ENCODE measurements at places on chromosomes 12 and 14.

GRCh38 chr12:112900298-112901145, 6.2 kb upstream of the OAS1 start:
- no peak for DNase-seq

DNA sequence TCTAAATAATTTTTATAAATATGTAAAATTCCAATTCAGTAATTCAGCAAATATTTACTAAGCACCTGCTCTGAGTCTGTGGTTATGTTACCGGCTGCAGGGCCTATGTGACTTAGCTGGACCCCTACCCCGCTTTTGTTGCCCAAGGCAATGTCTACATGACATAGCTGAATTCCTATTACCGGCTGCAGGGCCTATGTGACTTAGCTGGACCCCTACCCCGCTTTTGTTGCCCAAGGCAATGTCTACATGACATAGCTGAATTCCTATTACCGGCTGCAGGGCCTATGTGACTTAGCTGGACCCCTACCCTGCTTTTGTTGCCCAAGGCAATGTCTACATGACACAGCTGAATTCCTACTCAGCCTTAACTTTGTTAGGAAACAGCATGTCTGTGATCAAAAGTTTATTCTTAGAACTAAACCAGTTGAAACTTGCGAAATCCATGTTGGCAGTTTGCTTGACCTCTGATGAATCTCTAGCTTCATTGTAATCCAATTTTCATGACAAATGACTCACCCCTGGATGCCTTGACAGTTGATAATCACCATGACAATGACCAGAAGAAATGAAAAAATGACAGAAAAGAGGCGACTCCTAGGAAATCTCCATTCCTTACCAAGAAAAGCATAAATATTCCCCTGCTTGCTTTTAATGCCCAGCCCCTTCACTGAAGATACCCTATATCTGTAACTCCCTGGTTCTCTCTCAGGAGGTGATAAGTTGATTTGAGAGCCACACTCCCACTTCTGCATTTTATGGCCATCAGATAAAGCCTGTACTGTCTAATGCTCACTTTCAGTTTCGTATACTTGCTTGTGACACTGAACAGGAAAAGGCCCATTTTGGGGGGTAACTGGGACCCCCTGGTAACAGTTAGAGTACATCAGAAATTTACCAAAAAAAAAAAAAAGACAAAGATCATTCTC, 148.4 kb upstream of the SYT10 start:
- no peak for DNase-seq

DNA sequence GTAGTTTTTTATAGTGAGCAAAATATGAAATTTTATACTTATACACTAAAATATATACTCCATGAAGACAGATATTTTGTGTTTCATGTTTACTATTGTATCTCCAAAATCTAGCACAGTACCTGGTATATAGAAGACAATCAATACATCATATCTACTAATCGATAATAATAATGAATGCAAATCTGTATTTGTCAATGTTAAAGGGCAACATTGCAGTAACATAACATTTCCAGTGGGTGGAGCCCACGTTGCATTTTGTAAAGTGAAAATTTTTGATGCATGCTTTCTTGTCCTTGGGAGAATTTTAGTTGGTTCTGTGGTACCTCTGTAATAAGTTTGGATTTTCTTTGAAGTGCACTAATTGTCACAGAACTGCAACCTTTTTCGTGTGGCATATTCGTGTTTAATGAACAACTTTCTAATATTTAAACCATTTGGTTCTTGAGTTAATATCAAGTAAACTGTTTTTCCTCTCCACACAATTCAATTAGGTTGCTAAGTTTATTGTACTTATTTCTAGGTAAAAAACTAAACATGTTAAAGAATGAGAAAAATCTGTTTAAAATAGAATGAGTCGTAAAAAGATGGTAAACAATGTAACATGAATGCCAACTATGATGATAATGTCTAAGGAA, 47.4 kb downstream of the AVPR1A start:
- DNase-seq: no peak

- DNase-seq: no peak
Measured at GRCh38 chr12:77943466-77943865, 112.8 kb downstream of the NAV3 start.

- DNase-seq: peak; percentile 91
Measured at GRCh38 chr12:132600048-132601032, 10.0 kb downstream of the LRCOL1 start.

GRCh38 chr14:90455100-90455571, 58.3 kb downstream of the CALM1 start:
- DNase-seq: no peak

DNA sequence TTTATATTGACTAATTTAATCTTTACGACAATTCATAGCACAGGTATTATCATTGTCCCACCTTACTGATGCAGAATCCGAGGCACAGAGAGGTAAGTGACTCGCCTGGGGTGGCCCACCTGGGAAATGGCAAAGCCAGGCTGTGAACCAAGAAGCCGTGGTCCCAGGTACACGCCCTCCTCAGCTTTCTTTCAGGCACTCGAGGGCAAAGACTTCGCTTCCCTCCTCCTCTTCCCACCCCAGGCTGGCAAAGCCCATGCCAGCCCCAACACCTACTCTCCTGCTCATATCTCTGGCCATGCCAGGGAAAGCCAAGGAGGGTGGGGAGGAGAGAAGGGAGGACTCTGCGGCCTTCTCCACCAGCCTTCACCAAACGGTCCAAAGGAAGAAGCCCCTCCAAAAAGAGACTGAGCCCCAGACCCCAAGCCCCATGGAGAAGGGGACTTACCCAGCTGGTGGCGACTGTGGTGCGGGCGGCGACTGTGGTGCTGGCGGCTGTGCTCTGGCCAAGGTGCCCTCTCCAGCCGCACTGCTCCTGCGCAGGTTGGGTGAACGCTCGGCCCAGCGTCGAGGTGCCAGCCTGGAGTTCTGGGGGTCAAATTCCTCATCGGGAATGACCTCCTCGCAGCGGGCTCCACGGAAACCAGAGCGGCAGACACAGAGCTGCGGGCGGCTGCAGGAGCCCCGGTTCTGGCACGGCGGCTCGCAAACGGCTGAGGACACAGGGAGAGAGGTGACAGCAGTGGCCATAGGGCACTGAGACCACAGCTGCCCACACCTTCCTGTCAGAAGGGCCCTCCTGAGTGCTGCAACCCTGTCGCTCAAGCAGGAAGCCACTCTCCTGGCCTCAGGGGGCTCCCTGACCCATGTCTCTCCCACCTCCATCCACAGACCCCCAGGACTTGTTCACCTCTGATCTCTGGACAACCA, 26.4 kb downstream of the LTBP2 start:
- DNase-seq: no peak

DNA sequence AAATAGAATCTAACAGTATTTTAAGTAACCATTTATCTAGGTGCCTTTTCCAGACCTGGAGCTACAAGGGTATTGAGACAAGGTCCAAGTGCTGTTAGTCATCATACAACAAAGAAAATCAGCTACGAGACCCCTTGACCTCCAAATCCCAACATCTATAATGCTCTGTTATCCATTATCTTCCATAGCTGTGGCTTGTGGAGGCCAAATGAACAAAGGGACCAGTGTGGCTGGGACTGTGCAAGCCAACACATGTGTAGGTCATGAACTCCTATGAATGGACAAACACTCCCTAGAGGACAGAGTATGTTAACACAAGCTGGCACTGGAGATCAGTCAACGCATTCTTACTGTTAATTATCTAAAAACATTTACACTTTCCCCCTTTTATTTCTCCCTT, 374.5 kb downstream of the EMP1 start:
- no peak for DNase-seq

GRCh38 chr12:24600996-24601395, 347.9 kb downstream of the BCAT1 start:
- DNase-seq: no peak

DNA sequence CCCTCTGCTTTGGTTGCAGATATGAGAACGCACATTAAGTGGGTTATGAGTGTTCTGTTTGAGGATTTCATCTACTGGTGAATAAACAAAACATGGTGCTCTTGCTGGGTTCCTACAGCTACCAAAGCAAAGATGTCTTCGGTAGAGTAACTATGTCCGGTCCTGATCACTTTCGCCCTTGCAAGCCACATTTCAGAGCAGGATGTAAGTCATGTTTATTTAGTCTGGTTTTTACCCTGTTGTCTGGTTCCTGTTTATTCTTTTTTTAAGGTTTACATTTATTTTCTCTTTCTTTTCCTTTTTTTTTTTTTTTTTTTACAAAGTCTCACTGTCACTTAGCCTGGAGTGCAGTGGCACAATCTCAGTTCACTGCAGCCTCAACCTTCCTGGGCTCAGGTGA, 99.2 kb downstream of the VEZT start:
- no peak for DNase-seq

DNA sequence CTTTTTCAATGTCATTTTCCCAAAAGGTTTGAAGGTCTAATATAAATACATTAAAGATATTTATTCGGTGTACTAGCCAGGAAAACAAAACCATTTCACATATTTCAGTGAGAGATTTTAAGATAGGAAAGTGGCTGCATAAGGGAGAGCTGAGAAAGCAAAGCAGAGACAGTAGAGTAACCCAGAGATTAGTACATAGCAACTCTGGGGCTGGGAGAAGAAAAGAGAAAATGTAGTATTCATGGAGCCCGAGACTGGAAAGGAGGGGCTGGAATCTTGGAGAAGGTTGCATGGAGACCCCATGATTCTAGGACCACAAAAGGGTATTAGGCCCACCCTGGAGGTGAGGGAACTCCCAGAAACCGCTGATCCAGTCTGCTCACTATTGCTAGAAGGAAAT, 236.9 kb downstream of the PAWR start:
- no peak for DNase-seq

GRCh38 chr14:91396013-91396660, 21.5 kb downstream of the CCDC88C start:
- DNase-seq: peak; percentile 27

DNA sequence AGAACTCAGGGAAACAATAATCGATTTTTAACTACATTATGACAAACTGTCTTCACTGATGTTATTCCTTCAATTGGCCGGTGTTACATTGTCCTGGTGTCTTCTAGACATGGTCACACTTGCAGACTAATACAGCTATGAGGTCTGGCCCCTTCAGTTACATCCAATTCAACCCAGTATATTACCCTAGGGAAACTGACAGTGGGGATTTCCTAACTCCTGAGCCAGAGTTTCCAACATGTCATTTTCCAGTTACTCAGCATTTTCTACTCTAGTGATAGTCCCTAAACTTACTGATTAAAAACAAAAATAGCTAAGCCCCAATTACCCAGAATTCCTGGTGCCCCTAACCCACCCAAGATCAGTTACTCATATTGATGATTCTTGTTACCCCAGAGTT, 21.1 kb downstream of the IFNG start:
- DNase-seq: no peak

GRCh38 chr14:84825481-84826251, 704.3 kb upstream of the FLRT2 start:
- DNase-seq: no peak

- DNase-seq: no peak
Measured at GRCh38 chr12:89344043-89344861, 8.0 kb downstream of the DUSP6 start.

DNA sequence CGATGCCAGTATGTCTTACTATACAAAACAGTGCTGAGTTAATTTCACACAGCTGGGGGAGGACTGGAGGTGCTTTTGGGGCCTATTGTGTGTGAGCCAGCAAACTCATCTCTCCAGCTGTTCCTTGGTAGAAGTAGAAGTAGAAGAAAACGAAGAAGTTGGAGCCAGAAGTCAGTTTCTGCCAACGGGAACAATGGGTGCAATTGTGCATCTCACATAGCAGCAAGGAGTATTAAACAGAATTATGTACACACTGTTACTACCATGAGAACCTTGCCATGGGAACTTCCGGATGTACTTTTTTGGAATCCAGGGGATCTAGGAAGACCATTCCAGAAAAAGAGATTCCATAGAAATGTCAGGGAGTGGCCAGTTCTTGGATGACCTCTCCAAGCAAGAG, 88.6 kb downstream of the VCPKMT start:
- no peak for DNase-seq

DNA sequence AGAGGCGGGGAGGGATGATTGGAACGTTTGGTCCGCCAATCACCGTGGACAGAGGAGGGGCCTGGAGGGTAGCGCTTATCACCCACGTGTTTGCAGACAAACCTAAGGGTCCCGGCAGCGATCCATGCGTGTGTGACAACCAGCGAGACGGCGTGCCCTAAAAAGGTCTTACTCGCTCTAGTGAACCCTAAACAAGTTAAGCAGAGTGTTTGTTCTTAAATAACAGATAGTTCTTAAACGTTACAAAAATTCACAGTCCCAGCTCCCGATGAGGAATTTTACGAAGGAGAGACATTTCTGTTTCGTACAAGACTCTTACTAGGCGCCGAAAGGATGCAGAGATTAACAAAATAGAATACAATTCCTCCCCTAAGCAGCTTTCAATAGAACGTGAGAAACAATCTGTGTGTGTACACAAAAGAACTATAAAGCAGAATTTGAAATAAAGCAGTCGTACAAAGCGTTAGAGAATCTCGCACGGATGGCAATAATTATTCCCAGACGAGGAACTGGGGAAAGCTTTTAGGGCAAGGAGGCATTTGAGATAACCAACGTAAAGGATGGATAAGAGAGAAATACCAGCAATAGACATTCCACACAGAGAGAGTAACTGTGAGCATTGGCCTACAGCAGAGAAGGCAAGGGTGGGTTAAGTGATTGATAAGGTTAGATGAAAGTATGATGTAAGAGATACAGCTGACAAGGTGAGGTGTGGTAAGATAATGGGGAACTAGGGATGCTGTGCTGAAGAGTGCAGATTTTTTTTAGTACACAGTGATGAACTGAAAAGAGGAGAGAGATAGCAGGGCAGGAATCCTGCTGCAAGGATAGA, 831 bp upstream of the RPS6KA5 start:
- no peak for DNase-seq

- no peak for DNase-seq
Measured at GRCh38 chr12:69417741-69418167, 52.4 kb upstream of the FRS2 start.

DNA sequence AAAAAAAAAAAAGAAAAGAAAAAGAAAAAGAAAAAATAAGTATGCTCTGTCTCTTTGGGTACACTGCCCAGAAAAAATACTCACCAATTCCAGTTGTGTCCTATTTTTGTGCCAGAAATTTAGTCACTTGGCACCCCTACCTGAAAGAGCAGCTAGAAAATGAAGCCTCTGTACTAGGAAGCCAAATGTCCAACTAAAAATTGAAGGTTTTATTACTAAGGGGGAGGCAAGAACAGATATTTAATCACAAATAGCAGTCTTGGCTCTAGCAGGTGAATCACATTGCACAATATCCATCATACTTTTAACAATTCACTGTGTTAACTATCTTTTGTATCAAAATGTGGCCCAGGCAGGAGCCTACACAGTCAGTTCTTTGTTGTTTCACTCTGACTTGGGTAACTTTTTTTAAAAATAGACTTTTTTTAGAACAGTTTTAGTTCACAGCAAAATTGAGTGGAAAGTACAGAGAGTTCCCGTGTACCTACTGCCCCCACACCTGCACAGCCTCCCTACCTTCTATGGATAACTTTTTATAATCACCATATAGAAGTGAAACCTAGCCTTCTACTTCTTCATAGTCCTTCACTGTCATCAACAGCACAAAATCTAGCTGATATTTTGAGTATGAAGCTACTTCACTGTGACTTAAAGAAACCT, 87.1 kb upstream of the ATF7IP start:
- DNase-seq: no peak

- no peak for DNase-seq
Measured at GRCh38 chr14:35369701-35370191, 34.8 kb downstream of the NFKBIA start.
